Kidney glomerular epithelial cell (primary cell): ENCODE measurements at places on chromosomes 4 and X.

GRCh38 chr4:139785356-139785755 is 119.7 kb downstream of the MGST2 start:
- no peak for DNase-seq

- DNase-seq, result peak; percentile 31
These were observed at the start of gene ARSD for GRCh38 chrX:2928583-2929434. TSS of gene ARSD (minus strand) at chrX:2929339. CDS start at chrX:2929275, 64 bp downstream.

DNA sequence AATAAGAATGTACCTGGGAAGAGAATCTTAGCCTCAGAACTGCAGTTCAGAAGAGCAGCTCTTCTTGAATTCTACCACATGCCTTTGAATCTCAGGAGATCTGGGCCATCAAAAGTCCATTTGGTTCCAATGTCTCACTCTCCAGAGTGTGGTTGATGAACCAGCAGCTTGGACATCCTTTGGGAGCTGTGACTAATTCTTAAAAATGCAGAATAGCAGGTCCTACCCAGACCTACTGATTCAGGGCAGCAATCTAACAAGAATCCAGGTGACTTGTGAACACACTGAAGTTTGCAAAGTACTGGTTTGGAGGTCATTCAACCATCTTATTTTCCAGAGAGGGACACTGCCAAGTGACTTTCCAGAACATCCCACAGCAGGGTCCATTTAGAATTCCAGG is 244.7 kb downstream of the PACRGL start:
- DNase-seq, result no peak

- DNase-seq, result no peak
These were observed 258.1 kb upstream of the NEIL3 start for GRCh38 chr4:177051473-177052060.

DNA sequence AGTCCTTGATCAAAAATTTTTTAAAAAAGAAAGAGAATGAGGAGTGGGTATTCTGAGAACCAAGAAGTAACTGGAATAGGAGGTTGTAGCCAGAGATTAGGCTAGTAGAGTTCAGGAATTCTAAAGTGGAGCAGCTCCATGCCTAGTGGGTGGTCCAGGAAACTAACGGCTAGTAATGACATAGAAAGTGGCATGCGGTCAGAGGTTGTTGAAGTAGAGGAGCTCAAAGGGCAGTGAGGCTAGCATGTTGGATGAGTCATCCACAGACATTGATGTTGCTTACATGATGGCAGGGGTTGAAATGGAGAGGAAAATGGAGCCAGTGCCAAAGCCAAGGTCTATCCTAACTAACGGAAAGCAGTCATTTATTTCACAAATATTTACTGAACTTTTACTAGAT is 42.1 kb downstream of the TEX13B start:
- no peak for DNase-seq

- DNase-seq, result no peak
These were observed 32.2 kb downstream of the CCNI start for GRCh38 chr4:77043507-77044136.

GRCh38 chr4:153652051-153652784 is 31.9 kb upstream of the TLR2 start:
- no peak for DNase-seq

GRCh38 chrX:38985375-38985774 is 184.1 kb downstream of the MID1IP1 start:
- no peak for DNase-seq

- peak; percentile 48 for DNase-seq
These were observed 71.0 kb downstream of the DDX60L start for GRCh38 chr4:168409089-168409801.

GRCh38 chrX:64805683-64806082 is 170.6 kb downstream of the ZC4H2 start:
- no peak for DNase-seq

DNA sequence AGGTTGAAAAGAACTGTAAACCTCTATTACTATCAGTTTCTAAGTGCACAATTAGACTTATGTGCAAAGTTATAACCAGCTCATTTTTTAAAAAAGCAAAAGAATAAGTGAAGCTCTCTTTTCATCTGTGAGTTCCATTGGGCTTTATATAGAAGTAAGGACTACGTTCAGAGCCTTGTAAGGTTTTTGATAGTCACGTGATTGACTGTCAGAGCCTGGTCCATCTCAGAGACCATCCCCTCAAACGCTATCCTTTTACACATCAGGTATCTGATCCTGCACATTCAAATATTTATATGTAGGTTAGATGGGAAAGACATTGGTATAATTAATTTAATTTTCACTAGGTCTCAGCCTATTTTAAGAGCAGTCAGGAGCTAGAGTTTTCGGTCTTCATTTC is 279.3 kb downstream of the INPP4B start:
- DNase-seq, result no peak

DNA sequence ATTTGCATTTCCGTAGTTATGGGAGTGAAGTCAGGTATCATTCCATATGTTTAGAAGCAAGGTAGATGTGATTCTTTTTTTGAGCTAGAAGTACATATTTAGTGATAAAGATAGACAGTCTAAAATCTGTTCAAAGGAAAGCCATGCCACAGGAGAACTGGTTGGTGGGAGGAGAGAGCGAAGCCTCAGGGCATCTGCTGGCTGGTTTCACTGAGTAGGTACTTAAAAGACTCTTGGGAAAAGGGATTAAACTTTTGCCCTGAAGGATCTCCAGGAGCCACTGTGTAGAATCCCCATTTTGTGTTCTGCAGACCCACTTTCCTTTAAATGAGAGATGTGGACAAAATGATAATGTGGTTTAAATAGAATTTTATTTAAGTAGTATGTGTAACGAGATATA is 89.6 kb downstream of the SHROOM2 start:
- DNase-seq, result no peak

- DNase-seq, result no peak
These were observed 99.9 kb upstream of the RAPGEF2 start for GRCh38 chr4:159002950-159003349.

- no peak for DNase-seq
These were observed 38.6 kb downstream of the ING2 start for GRCh38 chr4:183543435-183543834.

GRCh38 chr4:8182858-8183725 is 16.0 kb upstream of the SH3TC1 start:
- peak; percentile 31 for DNase-seq

DNA sequence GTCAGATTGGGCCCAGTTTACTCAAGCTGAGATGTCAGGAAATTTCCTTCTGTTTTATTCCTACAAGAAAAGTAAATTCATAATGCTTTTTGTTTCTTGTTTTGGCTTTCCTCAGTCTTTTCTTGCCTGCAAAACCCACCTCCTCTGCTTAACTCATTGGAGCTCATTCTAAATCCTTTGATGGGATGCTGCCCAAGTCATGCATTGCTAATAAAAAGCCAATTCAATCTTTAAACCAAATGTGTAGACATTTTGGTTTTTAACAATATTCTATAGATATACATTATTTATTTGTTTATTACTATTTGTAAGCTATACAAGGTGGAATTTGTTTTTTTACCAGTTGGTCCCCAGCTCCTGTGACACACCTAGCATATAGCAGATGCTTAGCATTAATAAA is 13.2 kb upstream of the PDE5A start:
- no peak for DNase-seq

- no peak for DNase-seq
These were observed 24.8 kb downstream of the L1CAM start for GRCh38 chrX:153861151-153861550.

- no peak for DNase-seq
These were observed 13.7 kb upstream of the ADD1 start for GRCh38 chr4:2829933-2830451.
